ENCODE measurements at places on chromosomes 3 and 15.

DNA sequence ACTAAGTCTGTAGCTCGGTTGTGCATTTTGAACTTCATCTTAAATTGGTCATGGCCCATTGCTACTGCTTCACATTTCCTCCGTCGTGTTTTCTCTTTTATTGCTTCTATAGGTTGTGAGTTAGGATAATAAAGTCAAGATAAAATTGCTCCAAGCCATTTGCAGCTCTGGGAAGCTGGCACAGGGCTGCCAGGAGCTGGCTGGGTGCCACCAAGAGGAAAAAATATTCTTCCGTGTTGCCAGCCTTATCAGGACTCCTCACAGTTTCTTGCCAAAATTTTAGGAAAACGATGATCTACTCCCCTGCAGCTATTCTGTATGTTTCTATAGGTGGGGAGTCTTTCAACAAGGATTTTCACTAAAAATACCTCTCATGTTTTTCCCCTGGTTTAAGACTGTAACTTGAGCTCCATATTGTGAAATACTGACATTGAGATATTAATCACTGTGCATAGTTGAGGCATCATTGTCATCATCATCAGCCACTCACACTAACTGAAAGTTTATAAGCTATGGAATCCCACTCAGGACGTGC lies 55.4 kb upstream of the PIAS1 start:
- no peak for DNase-seq

- no peak for DNase-seq
Measured at GRCh38 chr3:31945738-31946052, 35.4 kb downstream of the OSBPL10 start.

DNA sequence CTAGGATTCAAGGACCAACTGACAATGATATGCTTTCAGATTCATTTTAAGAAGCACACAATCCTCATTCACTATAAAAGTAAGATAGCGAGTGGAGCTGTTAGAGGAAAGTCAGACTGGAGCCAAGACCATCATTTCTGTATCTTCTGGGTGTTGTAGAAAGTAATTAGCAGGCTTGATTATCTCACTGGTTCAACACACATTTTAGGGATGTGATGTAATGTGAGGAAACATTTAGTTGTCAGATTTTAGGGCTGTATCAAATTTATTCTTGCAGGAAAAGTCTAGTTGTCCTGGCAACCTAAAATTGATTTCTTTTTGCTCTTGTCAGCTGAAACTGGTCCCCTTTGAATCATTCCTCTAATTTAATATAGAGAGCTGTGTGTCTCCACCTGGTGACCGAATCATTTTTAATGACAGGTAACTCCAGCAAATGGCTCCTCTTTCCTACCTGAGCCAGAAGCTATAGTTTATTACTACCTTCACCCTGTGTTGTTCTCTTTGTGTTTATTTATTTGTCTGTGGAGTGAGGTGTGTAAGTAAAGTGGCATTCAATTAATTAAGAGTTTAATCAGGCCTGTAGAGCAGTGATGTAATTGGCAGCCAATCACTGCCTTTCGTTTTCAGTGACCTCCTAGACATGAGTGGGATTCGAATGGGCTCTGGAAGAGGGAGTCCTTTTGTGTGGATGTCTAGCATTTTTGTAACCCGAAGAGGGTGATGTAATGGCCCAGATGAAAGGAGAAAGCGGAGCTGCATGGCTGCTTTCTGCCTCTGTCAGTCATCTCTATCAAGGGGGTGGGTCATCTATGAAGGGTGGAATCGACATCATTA lies 125.8 kb downstream of the LPP start:
- no peak for DNase-seq

DNA sequence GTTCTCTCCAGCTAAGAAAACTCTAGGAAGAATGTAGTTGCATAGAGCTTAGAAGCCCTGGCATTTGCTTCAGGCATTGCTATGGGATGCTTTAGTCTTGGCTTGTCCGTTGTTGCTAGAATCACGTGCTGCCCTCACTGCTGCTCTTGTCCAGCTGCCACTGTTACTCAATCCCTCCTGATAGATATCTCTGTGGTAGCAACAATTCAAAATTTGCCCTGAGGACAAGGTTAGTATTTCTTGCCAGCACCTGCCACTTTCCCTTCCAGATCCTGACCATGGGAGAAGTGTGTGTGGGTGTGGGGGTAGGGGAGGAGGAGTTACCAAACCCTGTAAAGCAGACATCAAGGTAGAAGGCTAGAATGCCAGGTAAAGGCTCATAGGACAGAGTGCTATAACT lies 113.8 kb downstream of the PPM1L start:
- no peak for DNase-seq

DNA sequence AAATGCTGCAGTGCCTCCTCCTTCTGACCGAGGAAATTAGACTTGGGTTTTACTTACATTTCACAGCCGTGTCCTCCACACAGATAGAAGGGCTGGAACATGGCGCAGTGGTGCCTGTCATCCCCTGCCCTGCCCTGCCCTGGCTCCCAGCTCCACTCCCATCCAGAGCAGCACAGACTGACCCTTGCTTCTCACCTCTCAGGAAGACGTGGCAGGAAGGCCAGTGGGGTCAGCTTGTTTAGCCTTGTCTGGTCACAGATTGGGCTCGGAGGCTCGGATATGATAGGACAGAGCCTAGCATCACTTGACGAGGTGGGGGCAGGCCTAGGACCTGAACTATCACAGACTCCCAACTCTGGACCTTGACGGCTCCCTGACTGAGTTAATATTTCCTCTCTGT lies 88.5 kb downstream of the LINGO1 start:
- DNase-seq, result no peak

DNA sequence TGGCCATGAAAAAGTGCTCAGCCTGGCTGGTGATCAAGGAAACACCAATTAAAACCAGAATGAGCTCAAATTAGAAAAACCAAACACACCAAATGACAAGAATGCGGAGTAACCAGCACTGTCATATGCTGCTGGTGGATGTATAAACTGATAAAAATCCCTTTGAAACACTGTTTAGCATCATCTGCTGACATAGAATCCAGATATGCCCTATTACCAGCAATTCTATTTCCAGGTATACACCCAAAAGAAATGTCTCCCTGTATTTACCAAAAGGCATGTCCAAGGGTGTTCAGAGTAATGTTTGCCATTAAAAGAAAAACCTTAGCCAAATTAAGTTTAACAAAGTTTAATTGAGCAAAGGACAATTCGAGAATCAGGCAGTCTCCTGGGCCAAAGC lies 138.6 kb downstream of the FMN1 start:
- DNase-seq, result no peak

DNA sequence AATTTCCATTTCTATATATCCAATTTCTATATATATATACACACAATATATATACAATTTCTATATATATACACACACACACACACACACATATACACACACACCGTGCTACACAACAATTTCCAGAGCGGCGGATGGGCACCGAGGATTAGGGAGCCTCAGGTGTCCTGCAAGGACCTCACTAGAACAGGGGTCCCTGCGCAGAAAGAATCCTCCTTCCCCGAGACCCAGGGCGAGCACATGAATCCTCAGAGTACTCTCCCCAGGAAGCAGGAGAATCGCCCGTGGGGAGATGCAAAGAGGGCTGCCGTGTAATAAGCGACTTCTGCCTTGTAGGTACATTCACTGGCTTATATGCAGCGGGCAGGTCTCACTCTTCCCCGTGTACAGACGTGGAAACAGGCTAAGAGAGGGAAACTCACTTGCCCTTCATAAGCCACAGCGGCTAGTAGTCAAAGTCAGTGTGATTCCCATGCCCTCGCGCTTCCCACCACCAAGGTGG lies 467 bp downstream of the PIF1 start:
- DNase-seq, result no peak

DNA sequence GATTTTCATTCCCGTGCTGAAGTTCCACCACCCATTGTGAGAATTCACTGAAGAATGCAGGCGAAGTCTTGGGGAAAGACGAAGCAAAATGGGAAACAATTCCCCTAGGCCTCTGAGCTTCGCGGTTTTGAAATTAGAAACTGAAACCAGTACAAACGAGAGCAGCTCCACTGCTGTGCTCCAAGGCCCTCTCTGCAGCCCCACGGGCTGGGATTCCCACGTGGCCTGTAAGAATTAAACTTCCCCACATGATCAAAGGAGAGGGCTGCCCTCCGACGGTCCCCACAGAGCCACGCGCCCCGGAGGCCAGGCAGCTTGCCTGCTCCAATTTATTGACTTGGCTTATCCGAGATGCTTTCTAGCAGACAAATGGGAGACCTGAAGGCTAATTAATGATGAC lies 144.0 kb downstream of the GREM1 start:
- DNase-seq, result no peak

DNA sequence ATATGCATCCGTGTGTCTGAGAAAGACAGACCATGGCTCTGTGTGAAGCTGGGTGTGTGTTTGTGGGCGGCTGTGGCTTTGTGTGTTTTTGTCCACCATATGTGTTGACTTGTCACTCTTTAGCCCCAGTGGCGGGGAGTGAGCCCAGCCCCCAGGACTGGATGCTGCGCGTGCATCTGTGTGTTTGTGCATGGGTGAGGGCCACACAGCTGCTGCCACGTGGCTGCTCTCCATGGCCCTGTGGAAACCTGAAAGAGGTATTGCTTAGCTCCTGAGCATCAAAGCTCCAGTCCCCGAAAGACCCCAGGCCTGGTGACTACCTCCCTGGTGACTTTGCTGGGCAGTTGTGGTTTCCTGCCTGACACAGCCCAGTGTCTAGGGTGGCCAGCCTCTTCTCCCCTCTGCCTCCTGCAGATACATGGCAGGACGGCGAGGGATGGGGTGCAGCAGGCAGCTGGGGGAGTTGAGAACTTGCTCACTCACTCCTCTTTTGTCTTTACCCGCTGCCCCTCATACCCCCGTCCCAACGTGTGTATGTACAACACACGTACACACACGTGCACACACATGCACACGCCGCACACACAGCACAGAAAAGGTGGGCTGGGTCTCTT lies 6.5 kb downstream of the EPHB3 start:
- no peak for DNase-seq

GRCh38 chr15:22872936-22873701 lies 34.7 kb downstream of the NIPA2 start:
- no peak for DNase-seq

DNA sequence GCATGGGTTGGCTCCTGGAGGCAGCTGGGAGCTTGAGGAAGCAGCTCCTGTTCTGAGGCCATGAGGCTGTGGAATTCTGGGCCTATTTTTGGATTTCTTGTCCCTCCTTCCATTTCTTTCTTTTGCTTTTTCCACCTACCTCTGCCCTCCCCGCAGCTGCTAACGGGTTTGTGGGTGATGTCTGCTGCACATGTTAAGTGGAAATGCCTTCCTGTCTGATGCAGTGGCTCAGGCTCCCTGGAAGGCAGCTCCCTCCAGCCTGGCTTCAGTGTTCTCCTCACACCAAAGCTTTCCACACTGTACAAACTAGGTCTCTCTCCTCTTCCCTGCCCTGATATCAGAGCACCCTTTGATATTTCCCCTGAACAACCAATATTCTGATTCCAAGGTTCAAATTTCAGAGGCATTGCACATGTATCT lies 33.8 kb upstream of the ESYT3 start:
- no peak for DNase-seq

DNA sequence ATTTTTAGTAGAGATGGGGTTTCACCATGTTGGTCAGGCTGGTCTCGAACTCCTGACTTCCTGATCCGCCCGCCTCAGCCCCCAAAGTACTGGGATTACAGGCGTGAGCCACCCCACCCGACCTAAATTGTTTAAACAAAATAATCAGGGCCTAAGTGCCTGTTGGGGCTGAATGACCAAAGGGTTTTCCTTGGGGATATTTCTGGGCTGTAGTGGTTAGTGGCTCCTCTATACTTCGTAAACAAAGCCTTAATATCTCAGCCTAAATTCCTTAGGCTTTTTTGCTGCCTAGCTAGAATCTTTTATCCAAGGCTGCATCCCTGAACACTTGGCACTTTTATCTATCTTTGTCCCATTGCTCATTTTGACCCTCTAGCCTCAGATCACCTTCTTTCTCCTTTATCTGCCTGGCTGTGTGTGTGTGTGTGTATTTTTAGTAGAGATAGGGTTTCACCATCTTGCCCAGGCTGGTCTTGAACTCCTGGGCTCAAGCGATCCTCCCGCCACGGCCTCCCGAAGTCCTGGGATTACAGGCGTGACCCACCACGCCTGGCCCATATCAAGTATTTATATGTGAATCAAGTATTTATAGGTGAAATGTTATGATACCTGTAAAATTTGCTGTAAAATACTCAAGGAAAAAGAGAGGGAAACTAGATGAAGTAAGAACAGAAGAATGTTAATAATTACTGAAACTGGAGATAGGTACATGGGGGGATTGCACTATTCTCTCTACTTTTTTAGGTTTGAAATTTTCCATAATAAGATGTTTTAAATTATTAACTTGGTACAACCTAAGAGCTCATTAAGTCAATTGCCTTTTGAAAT lies 1.8 kb downstream of the NUSAP1 start:
- no peak for DNase-seq

- no peak for DNase-seq
Measured at GRCh38 chr3:144324076-144324475, 352.5 kb downstream of the DIPK2A start.

DNA sequence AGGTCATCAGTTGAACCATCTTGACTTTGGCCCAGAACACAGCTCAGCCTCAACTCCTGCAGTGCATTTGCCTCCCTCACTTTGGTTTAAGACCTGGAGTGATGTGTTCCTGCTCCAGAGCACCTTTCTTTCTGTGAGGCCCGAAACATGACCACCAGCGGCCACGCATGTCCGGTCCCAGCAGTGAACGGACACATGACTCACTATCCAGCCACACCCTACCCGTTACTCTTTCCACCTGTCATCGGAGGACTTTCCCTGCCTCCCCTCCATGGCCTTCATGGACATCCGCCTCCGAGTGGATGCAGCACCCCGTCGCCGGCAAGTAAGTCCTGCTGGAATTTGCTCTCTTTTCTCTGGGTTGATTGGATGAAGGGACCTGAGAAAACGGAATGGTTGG lies 253.8 kb upstream of the RARB start:
- DNase-seq, result no peak

- DNase-seq, result no peak
Measured at GRCh38 chr3:124115279-124115678, 123.4 kb upstream of the ROPN1 start.

DNA sequence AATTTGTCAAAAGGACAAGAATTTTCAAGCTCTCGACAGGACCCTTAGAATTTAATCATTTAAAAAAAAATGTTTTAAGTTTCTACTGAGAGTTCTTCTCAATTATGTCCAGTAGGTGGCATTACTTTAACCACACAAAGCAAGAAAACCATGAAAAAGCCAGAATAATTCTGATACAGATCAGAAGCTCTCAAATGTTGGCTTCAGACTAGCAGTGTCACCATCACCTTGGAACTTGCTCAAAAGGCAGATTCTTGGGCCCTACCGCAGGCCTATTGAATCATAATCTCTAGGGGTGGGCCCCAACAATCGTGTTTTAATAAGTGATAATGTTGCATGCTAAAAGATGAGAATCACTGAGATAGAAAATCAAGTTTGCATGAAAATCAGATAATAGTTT lies 99.5 kb upstream of the KCNMB2 start:
- DNase-seq, result no peak

DNA sequence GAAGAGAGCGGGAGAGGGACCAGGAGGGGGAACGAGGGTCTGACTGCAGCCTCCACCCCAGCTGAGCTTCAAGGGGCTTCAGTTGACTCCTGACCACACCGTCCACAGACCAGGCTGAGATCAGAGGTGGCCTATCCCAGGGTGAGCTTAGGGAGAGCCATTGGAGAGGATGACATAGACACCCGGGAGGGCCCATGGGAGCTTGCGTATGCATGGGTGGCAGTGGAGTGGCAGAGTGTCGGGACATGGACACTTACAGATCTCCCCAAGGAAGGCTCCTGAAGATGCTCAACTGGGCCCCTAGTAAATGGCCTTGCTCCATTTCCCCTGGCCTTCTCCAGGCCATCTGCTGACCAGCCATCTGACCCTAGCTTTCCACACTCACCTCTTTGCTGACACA lies 12.6 kb upstream of the ALAS1 start:
- DNase-seq, result no peak
